CD4-positive, alpha-beta T cell treated with Interleukin-4 for 4 hours (primary cell): ENCODE measurements at places on chromosomes 13 and 19.

DNA sequence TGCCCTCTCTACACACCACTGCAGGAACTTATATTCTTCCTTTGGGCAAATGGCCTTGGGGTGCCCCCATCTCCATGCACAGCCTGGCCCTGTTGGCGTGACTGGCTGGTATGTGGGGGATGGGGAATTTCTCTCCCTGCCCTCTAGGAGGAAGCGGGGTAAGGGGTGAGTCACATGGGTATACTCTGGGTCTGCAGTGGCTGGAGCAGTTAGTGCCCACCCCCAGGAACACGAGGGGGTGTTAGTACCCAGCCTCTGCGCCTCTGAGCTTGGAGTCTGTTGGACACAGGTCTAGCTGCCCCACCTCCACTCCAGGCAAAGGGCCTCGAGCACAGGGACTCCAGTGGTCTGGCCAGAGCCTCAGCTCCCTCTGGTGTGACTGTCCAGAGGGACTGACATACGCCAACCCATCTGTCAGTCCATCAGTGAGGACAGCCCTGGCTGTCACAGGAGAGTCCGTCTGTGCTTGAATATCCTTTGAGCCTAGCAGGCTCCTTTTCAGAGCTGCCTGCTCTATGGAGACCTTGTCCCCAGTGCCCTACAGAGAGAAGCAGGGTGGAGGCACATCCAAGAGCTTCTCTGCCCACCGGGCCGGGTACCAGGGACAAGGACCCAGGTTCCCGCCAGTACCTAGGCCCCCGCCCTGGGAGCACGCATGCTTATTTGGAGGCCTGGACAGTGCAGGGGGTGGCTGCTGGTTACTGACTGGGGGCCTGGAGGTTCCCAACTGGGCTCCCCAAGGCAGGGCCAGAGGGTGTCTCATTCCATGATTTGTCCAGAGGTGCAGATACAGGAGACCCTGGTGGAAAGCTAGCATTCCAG lies 66.6 kb downstream of the CHST8 start:
- no peak for DNase-seq

GRCh38 chr13:102291587-102292218 lies 110.1 kb downstream of the FGF14 start:
- DNase-seq = no peak

DNA sequence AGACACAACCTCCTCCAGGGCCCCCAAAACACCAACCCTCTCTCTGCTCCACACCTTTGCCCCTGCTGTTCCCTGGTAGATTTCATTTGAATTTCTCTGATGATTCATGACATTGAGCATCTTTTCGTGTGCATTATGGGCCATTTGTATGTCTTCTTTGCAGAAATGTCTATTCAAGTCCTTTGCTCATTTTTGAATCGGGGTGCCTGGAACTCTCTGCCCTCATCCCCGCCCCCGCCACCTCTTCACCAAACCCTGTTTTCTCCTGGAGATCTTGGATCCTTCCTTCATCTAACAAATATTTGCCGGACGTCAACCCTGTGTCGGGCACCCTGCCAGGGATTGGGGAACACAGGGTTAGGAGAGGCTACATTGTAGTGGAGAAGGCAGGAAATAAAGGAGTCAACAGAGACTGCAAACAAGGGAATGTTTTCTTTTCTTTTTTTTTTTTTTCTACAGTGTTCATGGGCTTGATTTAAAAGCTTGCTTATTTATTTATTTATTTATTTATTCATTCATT lies 25.5 kb upstream of the SLC1A5 start:
- no peak for DNase-seq

DNA sequence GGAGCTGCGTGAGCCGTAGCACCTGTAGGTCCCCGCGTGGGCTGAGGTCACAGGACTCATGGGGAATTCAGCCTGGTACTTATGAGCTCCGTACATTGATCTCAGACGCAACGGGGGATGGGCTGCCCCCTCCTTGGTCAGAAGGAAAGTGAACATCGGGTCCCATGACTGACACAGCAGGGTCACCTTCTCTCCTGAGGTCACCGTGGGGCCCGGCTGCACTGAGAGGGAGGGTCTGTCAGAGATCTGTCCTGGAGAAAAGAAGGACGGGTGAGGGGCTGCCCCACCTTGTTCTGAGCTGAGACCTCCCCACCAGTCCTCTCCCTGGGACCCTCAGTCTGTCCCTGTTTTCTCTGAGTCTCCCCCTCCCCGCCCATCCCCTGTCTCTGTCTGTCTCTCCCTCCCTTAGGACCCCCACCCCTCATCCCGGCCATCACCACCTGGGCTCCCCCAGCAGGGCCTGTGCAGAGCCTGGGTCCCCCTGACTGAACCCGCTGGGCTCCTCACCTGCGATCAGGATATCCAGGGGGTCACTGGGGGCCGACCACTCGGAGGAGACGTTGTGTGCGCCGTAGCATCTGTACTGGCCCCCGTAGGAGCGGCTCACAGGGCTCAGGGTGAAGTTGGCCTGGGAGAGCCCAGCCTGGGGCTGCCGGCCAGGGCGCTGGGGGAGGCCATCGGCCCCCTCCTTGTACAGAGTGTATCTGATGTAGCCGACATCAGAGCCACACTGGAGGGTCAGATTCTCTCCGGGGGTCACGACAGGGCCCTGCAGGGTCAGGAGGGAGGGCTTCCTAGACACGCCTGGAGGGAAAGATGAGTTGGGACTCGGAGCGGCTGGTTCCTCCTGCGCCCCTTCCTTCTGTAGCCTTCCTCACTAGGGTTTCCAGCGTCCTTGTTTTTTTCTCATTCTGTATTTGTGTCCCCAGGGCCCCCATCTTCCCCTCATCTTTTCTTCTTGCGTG lies 1.8 kb downstream of the LILRA4 start:
- no peak for DNase-seq

GRCh38 chr13:93270769-93271742 lies 44.4 kb downstream of the GPC6 start:
- DNase-seq = no peak

DNA sequence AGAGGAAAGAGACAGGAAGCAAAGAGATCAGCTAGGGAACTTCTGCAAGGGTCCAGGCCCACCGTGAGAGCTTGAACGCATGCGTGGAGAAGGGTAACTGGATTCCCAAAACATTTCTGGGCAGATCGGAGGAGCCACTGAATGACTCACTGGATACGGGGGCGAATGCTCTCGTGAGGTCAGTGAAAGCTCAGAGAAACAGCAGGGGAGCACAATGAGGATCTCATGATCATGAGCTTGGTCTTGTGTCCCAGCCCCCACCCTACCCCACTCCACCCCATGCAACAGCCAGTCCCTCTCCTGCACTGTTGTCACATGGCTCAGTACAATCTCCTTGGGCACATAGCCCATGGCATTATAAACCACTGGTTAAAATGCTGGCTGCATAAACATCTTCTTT lies 40.6 kb downstream of the DCLK1 start:
- no peak for DNase-seq

DNA sequence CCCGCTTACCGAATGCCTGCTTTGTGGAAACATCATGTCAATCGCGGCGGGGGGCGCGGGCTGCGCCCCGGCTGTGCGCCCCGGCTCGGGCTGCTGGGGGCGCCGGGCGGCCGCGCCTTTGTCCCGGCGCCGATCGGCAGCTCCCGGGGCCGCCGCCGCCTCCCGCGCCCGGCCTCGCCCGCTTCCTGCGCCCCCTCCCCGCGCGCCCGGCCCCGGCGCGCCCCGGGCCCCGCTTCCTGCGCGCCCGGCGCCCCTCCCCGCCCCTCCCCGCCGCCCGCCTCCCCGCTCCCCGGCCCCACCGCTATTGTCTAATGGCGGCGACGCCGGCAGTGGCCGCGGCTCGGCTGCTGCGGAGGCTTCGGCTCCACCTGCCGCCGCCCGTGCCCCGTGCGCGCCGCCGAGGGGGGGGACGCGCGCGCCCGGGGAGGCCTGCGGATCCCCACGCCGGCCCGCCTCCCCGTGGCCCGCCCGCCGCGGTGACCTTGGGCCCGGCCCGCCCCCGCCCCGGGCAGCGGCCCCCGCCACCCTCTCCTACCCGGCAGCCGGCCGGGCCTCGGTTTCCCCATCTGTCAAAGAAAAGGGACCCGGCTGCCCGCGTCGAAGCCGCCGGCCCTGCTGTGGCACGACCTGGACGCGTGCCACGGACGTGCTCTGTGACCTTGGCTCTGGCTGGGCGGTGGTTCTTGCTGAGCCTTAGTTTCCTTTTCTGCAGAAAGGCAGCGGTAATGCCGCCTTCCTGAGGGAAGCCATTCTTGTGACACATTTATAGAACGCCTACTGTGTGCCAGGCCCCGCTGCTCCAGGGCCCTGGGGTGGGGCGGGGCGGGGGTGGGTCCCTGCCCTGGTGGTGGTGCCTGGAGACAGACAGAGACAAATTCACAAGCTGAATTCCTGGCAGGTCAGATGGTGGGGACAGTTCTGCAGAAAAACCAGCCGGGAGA lies at the start of gene TLE5:
Gene TLE5 (minus strand): TSS at position 331 of the 941 bp plus-strand sequence. CDS start 295 bp downstream, at position 36.
- peak; percentile 77 for DNase-seq

DNA sequence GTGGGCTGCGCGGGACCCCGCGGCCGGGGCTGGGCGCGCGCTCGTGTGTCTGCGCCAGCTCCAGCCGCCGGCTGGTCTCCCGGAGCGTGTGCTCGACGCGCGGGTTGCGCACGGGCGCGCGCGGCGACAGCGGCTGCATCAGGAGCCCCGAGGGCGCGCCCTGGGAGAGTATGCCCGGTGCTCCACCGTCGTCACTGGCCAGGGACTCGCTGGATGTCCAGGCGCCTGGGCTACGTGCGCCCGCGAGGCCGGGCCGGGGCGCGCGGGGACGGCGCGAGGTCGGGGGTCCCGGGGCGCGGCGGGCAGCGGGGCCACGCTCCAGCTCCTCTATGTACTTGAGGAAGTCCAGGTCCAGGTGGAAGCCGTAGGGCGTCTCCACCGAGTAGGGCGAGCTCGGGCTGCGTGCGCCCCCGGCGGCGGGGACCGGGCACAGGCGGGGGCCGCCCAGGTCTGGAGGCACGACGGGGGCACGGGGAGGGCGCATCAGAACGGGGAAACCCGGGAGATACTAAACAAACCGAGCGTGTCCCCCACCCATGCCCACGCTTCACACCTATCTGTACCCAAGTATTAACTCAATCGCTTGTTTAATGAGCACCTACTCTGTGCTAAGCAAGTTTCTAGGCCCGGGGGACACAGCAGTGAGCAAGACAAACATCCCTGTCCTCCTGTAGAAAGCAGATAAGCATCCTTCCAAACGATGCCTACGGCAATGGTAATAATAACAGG lies 7.6 kb downstream of the KANK3 start:
- no peak for DNase-seq

GRCh38 chr19:4493929-4494690 lies 22.0 kb downstream of the HDGFL2 start:
- no peak for DNase-seq

GRCh38 chr13:27023385-27024073 lies 148.1 kb downstream of the USP12 start:
- DNase-seq = no peak

DNA sequence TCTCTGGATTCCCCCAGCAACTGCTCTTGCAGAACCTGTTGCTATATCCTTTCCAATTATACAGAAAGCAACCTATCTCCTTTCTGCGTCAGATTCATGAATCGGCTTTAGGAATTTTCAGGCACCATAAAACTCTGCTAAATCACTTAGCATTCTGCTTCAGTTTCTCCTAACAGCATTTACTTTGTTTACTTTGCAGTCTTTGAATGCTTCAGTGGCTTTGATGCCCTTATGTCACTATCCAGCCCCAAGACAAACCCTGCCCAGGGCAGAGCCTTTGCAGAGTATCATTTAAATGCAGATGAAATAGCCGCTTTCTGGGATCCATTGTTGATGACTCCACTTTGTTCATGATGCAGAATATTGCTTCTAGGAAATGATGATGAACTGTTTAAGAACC lies 43.1 kb downstream of the SLITRK1 start:
- DNase-seq = no peak

GRCh38 chr19:13138171-13138915 lies 11.8 kb downstream of the STX10 start:
- no peak for DNase-seq

- no peak for DNase-seq
These were observed 17.5 kb upstream of the CPB2 start for GRCh38 chr13:46122304-46122703.

DNA sequence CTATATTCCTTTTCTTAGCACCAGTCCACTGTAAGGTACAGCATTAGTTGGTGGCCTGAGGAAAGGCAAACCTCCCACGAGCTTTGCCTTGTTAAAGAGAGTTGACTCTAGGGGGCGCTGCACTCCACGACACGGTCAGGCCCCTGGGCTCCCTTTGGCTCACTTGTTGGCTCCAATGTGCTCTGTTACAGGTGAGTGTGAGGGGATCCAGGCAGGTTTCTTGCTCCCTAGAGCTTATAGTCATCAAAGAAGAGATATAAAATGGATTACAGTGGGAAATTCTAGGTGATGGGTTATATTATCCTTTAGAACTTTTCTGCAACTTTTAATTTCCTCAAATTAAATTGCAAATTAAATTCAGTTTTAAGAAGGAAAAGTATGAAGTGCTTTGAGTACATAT lies 3.7 kb downstream of the WDR87 start:
- DNase-seq = peak; percentile 72

- no peak for DNase-seq
These were observed 317.8 kb downstream of the ATP8A2 start for GRCh38 chr13:25689539-25689938.

GRCh38 chr13:27822258-27822872 lies 30.1 kb downstream of the GSX1 start:
- DNase-seq = no peak

DNA sequence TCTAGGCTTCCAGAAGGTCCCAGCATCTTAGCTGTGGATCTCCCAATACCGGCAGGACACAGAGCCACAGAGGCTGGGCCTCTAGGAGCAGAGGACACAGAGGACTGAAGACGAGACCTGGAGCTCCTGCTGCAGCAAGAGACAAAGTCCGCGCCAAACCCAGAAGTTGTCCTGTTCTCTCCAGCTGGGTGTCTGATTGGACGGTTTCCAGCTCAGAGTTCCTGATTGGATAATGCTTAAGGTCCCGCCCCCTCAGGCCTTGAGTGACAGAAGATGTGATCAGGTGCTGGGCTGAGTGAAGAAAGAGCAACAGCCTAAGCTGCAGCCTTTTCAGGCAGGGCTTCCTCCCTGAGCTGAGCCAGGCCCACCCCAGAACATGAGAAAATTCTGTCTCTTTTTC lies 59.9 kb upstream of the ZNF85 start:
- no peak for DNase-seq
